ENCODE measurements at places on chromosomes 2 and 18.

DNA sequence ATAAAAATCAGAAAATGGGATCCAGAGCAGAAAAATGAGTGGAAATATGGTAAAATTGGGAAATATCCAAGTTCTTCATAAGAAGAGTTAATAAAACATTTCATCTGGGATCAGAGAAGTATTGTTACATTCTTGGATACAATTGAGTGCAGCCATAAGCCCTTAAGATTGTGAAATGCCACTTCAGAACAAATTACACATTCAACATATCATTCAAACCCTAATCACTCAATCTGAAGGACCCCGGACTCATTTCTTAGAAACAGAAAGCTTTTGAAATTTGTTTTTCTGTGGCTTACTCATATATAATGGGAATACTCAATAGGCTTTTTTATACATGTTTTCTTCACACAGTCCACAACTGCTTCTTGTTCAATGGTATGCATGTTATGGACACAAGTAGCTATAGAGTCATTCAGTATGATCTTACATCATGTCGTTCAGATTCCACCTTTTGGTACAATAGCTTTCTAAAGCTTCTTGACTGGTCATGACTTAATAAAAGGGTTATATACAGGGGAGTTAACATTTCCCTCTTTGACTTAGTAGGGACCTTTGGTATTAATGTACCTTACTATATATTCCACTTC is 39.9 kb downstream of the SCN7A start:
- no peak for DNase-seq

GRCh38 chr2:230498506-230499107 is 82.6 kb downstream of the SP100 start:
- no peak for DNase-seq

GRCh38 chr18:64099244-64099643 is 49.6 kb downstream of the LINC00305 start:
- DNase-seq = no peak

DNA sequence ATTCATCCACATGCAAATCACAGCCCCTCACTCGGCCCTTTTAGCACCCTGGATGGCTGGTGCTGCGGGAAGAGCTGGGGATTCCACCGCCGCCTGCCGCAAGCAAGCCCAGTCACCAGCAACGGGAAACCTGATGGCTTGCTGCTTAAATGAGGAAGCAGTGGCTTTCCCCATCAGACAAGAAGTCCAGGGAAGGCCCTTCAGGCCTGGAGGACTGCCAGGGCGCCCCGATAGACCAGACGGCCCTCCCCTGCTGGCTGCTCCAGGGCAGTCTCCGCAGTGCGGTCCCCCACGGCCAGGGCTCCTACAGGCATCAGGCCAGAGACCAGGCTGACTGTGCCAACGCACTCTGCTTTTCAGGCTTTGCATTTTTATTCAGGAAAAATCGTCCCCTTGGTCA is 439.1 kb downstream of the EIPR1 start:
- DNase-seq = no peak

DNA sequence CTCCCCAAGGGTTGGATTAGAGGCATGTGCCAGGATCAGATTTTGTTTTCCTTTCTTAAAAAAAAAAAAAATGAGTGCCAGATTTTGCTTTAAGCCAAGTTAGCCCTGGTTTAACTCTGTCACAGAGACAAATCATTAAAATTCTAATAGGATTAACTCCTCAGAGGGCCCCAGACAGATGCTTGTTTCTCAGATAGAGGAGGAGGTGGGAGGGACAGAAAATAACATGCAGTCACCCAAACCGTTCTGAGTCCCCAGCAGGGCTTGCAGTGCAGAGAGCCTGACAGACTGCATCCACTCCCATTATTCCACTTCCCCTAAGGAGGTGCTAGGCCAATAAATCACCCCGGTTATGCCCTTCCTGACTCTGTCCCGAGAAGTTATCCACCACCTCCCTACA is 6.3 kb upstream of the PROKR1 start:
- DNase-seq = no peak
